ENCODE measurements at places on chromosomes 11 and 22.
A peak's percentile ranks its signal among the peaks of the same experiment; 100 is the strongest.

DNA sequence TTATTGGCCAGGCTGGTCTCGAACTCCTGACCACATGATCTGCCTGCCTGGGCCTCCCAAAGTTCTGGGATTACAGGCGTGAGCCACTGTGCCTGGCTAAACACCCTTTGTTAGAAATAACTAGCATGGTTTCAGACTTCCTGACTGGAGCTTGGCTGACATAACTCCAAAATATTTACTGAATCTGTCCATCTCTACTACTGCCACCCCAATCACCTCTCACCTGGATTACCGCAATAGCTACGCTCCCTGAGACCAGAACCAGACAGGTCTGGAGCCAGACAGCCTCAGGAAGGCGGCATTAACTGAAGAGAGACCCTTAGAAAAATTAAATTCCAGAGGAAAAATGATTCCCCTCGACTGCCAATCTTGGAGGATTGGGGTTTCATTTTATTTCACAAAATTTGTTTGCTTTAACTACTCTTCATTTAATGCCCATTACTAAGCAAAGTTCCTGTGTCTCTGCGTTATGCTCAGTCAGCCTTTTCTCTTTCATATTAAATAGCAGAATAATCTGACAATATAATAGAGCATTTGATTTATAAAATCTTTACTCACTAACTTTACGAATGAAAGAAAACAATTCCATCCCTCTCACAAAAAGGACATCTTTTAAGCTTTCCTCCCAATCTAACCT, 13.1 kb downstream of the TMEM25 start:
- no peak for DNase-seq

GRCh38 chr22:37080438-37080837, 28.9 kb downstream of the KCTD17 start:
- peak; percentile 47 for DNase-seq

DNA sequence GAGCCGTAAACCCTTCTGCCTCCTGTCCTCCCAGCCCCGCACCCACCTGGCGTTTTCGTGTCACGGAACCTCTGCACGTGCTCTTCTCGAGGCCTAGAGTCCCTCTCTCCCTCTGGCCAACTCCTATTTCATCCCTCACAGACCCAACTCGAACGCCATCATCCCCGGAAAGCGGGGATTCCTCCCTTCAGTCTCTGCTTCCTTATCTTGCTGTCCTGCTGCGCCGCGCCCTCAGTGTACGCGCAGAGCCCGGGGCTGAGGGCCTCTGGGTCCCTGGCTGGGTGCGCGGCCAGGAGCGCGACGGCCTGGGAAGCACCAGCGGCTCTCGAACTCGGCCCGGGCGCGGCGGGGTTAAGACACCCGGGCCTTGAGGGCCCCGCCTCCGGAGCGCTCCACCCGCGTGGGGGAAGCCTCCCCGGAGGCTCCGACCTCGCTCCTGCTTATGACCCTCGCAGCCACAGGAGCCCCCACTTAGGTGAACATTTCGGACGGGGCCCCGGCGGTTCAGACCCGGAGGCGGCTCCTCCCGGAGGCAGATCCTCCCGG, 398 bp upstream of the ATG16L2 start:
- peak; percentile 91 for DNase-seq

GRCh38 chr11:14308897-14309387, 50.0 kb downstream of the RRAS2 start:
- no peak for DNase-seq

GRCh38 chr11:14499178-14499559, 442 bp downstream of the COPB1 start:
- peak; percentile 28 for DNase-seq

GRCh38 chr22:21641417-21641788, 699 bp upstream of the SDF2L1 start:
- no peak for DNase-seq

GRCh38 chr22:38180841-38181452, 683 bp downstream of the PLA2G6 start:
- DNase-seq: peak; percentile 46

DNA sequence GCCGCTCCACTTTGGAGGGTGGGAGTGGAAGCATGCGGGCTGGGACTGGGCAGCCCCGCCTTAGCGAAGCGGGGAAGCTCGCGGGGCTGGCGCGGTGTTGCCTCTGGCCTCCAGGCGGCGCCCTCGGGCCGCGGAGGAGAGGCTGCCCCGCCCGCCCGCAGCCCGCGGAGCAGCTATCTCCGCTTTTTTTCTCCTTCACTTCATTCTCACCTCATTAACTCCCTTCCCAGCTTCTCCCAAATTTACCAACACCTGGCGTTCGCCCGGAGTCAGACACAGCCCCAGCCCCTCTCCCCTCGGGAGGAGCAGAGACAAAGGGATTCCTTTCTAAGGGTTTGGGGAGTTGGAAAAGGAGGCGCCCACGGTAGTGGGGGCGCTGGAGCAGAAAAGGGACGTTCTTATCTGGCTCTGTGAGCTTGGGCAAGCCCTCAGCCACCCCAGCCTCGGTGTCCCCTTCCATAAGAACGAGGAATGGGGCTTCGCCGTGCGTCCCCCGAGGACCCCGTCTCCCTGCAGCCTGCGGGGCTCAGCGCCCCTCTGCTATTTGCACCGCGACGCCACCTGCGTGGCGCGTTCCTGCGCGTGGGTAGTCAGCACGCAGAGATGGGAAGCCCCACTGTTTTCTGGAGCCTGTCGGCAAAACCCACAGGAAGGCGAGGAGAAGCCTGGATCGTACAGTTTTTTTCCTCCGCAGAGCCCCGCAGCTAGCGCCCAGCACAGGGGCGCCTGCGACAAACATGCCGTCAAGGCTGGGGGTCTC, 1.5 kb upstream of the WNT11 start:
- peak; percentile 83 for DNase-seq

DNA sequence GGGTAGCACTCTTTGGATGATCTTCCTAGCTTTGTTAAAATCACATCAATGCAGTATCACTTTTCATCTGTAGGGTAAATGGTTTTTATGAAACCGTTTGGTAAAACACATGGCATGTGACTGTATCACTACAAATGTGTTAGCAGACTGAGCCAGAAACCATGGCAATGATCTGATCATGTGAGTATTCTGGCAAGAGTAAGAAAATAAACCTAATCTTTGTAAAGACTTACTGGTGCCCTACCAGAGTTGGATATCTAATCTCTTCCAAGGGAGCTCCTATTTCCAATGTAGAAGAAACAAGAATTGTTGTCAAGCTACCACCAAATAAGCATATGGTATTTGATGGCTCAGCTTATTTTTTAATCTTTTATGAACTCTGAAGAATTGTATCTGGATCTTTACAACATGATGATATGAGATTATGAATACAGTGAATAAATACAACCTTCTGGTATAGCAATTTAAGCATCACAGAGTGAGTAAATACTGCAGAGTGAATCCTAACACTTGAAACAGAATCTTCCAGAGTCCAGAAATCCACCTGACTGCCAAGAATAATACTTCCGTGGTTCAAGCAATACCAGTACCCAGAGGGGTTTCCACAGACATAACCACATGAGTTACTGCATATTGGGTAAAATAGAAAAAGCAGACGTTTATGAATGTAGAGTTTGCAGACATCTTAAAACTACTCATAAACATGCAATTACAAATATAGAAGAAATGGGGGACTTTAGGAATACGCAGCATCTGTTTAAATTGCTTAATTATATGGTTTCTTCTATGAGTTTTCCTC, 238.8 kb downstream of the TTC28 start:
- no peak for DNase-seq

DNA sequence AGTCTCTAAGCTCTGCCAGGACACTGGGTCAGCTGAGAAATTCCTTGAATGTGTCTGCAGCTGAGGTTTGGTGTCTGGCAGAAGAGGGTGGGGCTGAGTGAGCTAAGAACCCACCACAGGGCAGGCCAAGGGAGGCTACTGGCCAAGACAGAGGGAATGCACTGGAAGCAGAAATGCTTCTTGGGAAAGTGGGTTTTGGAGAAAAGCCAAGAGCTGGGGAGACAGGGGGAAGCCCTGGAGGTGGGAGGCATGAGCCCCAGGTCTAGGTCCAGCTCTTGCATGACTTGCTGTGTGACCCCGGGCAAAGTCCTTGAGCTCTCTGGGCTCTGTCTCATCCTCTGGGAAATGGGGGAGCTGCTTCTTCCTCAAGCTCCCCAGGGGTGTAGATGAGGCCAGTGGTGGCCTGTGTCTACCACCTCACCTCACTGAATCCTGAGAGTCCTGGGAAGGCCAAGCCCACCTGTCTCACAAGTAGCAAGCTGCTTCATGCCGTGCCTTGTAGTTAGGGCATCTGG, 2.3 kb downstream of the MMP11 start:
- no peak for DNase-seq

DNA sequence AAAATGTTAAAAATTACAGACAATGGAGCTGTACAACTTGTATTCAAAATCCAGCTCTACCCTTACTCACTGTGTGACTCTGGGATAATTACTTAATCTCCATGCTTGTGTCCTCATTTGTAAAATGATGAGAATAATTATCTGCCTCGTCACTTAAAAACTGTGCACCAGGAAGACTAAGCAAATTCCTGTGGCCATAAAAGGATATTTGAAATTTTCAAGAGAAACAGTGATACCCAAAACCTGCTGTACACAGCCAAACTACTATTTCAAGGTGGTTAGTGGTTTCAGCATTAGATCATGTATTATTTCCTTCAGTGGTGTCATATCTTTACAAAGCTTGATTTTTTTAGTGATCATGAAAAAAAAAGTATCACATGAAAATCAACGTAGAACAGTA, 136.9 kb downstream of the METTL15 start:
- no peak for DNase-seq

DNA sequence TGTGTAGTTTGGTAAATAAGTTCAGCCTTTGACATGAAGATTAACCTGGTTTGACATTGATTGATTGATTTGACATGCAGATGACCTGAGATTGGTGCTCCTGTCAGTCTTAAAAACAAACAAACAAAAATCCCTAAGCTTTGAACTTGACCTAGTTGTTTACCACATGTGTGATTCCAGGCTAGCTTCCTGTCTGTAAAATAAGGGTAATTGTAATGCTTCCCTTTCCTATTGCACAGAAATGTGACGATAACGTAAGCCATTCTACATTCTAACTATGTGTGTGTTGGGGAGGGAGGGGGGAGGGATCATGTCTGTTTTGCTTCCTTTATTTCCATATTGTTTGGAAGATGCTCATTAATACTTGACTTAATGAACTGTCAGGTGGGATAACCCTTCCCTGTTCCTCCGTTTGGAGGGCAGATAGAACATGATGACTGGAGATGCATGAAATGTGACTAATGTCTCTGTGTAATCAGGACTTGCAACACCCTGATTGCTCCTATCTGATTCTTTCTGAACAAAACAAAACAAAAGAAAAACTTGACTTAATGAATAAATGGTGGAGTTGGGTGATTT, 106.1 kb upstream of the CLMP start:
- DNase-seq: no peak

GRCh38 chr11:123507043-123507442, 77.0 kb downstream of the GRAMD1B start:
- DNase-seq: peak; percentile 32

GRCh38 chr11:74720596-74721478, 10.4 kb downstream of the CHRDL2 start:
- no peak for DNase-seq

GRCh38 chr11:94895971-94896370, 77.4 kb downstream of the CWC15 start:
- no peak for DNase-seq

- DNase-seq: no peak
These were observed 1.6 kb downstream of the PPP2R1B start for GRCh38 chr11:111764621-111765020.

DNA sequence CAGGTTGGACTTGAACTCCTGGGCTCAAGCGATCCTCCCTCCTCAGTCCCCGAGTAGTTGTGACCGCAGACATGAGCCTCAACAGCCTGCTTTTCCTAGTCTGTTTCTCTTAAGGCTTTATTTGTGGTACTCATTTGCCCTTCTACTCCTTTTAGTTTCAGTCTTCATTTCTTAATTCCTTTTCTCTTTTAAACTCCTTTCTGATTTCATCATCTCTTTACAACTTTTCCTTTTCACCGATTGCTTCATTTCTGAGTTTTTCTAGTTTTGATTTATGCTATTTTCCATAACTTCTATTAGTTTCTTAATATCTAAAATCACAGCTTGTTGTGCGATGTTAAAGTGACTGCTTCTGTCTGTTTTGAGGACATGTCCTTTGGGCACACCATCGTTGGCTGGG, 17.3 kb upstream of the MRGPRF start:
- DNase-seq: no peak

GRCh38 chr22:20436307-20436767, 1.3 kb downstream of the SCARF2 start:
- DNase-seq: no peak

DNA sequence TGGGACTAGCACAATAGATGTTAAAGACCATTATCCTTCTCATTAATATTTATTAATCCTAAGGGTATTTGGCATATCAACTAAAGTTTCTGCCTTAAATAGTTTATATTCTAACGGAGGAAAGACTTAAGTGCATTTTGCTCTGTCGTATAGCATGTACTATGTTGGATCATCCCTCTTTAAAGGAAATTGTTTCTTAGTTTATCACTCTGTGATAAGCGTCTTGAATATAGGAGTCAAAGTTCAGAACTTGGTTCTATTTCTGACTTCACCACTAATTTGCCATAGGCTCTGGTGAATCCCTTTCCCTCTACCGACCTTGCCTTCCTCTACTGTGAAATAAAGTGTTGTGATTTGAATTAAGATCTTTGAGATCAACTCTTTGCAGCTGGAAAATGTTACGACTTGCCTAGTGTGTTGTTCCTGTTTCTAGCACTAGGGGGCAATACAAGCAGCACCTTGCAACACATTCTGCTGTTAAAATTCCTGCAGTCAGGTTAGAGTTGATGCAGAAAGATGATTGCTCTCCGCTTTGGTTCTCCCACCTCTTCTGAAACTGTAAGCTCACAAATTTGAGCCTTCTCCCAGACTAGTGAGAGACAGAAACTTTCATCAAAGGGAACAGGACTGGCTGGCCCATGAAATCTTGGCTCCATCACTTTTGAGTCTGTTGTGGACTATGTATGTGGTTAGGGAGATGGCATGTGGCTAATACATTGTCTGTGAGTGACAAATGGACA, 27.8 kb upstream of the ZNRF3 start:
- peak; percentile 75 for DNase-seq

DNA sequence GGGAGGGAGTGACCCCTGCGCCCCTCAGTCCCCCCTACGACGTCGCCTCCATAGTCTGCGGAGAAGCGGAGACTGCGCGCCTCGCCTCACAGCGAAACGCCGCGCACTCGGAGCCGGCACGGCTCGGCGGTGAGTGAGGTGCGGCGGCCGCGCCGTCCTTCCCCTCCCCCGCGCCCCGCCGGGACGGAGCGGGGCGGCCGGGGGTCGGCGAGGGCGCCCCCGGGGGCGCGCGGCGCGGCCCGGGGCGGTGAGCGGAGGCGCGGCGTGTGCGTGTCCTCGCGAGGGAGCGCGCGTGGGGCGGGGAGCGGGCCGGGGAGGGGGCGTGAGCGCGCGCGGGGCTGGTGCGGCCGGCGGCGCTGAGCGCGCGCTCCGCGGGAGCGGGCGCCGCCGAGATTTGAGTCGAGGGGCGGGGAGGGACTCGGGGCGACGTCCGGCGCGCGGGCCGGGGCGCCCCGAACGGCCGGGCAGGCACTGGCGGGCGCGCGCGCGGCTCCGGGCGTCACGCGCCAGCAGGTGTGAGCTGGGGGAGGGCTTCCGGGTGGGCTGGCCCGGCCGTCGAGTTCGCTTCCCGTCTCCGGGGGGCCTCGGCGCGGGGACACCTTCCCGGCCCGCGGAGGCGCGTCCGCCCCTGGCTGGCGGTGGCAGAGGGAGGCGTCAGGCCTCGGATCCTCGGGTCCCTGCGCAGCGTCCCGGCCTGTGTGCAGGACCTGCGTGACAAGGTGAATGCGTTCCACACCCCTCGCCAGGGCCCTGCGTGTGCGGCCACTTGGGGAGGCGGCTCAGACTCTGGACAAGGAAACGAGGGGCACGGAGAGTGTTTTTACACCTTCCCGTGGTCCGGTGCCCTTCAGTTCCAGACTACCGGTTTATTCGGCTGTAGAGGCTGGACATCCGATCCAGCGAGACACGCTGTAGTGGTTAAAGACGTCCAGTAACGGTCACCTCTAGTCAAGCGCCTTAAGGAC, 50.4 kb downstream of the FAM83F start:
- DNase-seq: peak; percentile 73
